ENCODE measurements at places on chromosomes 5 and 9.

DNA sequence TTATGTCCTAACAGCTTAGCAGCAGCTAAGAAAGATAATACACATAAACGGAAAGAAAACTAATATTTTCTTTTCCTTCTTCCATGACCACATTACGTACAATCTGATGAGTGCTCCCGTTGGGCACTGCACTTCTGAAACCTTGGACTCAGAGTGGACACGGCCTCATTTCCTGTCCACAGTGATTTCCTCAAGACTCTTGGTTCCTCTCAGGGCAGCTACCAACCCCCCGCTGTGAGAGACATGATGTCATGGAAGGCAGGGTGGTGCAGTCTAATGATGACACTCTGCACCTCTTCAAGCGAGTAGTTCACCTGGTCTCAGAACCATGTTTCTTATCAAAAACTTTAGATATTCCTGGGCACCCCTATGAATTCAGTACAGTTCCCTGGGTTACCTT is 68.7 kb upstream of the CTSL start:
- DNase-seq, result no peak

DNA sequence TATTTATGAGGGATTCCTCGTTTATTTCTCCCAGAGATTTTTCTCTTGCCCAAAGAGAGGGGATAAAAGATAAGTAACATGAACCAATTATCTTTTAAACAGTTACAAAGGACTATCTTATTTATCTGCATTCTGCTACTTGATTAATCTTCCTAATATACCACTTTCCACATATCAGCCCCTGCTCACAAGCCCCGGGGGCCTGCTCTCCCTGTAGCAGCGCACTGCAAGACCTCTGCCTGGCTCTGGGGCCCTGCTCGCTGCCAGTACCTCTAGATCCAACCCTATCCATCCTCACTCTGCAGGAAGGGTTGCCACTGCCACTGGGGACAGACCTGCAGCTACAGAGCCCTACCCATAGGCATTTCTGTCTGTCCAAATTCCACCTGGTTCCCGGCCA is 75.3 kb downstream of the MED27 start:
- DNase-seq, result no peak

GRCh38 chr5:143677403-143677802 is 134.6 kb upstream of the HMHB1 start:
- DNase-seq, result no peak

DNA sequence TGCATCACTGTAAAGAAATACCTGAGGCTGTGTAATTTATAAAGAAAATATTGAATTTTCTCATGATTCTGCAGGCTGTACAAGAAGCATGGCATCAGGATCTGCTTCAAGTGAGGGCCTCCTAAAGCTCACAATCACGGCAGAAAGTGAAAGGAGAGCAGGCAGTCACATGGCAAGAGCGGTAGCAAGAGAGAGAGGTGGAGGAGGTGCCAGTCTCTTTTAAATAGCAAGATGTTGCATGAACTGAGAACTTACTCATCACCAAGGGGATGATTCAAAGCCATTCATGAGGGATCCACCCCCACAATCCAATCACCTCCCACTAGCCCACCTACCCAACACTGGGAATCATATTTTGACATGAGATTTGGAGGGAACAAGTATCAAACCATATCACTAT is 184.5 kb upstream of the PAPPA start:
- DNase-seq, result no peak

All from NCI-H1930 (cell line).